ENCODE measurements at places on chromosomes 6 and 20. TPM values are rescaled to one million over a fixed set of nuclear protein-coding genes. Genes with fewer than 3 reads are reported as not detected.

SOBP gene
- total RNA-seq, result 10.4 TPM

GPX6 gene
- not detected for total RNA-seq

TMEM151B gene
- under 0.01 TPM for total RNA-seq

LTB gene
- total RNA-seq, result not detected

CRISP3 gene
- not detected for total RNA-seq

ELOVL2 gene
- total RNA-seq, result 0.22 TPM

STX16 gene
- 32.4 TPM for total RNA-seq

MARCKS gene
- 169 TPM for total RNA-seq

C20orf144 gene
- total RNA-seq, result not detected

ATRN gene
- total RNA-seq, result 41.6 TPM

LY6G6C gene
- not detected for total RNA-seq

COX7A2 gene
- total RNA-seq, result 170 TPM

MAPK13 gene
- 8.3 TPM for total RNA-seq

CALHM6 gene
- 1.4 TPM for total RNA-seq

NKX2-4 gene
- total RNA-seq, result not detected

CPNE5 gene
- 0.76 TPM for total RNA-seq

IPCEF1 gene
- total RNA-seq, result 0.22 TPM

TXLNB gene
- total RNA-seq, result 1.1 TPM

MAP7 gene
- total RNA-seq, result 1.4 TPM

Data from articular chondrocyte of knee joint (primary cell).